Activated T-cell treated with anti-CD3 and anti-CD28 coated beads, Interleukin-2, amount 50 U/mL, for 72 hours (primary cell): ENCODE measurements at places on chromosomes 1 and 21. TPM values are rescaled to one million over a fixed set of nuclear protein-coding genes. Genes with fewer than 3 reads are reported as not detected.

The ERICH3 gene
- not detected for total RNA-seq

The AVPR1B gene
- not detected for total RNA-seq

GRCh38 chr1:29655945-29656850, 419.9 kb downstream of the PTPRU start:
- H3K27me3 ChIP-seq: peaks cover 12% of the 10 kb centered on the region
- no peak overlapping the region for H3K4me3 ChIP-seq
- DNase-seq: no peak
- H3K36me3 ChIP-seq: peaks cover 1% of the 10 kb centered on the region
- no peaks in the 10 kb centered on the region for H3K4me1 ChIP-seq

- H3K4me3 ChIP-seq: no peak overlapping the region
- no peaks in the 10 kb centered on the region for H3K27me3 ChIP-seq
- H3K27ac ChIP-seq: no peak overlapping the region
- H3K4me1 ChIP-seq: no peaks in the 10 kb centered on the region
- no peak for DNase-seq
- no peaks in the 10 kb centered on the region for H3K36me3 ChIP-seq
Observed at GRCh38 chr1:247746391-247746935, 1.5 kb downstream of the OR14A2 start.

- no peak overlapping the region for H3K4me3 ChIP-seq
- H3K27me3 ChIP-seq: peaks cover 39% of the 10 kb centered on the region
- H3K27ac ChIP-seq: no peak overlapping the region
Observed at GRCh38 chr1:96969656-96970163, 248.1 kb downstream of the PTBP2 start.

The LAX1 gene
- total RNA-seq: 24.3 TPM

GRCh38 chr1:109388208-109388711, 9.5 kb downstream of the SORT1 start:
- H3K27ac ChIP-seq: no peak overlapping the region
- no peak overlapping the region for H3K4me3 ChIP-seq
- H3K36me3 ChIP-seq: no peaks in the 10 kb centered on the region

The MPC2 gene
- 71.6 TPM for total RNA-seq

DNA sequence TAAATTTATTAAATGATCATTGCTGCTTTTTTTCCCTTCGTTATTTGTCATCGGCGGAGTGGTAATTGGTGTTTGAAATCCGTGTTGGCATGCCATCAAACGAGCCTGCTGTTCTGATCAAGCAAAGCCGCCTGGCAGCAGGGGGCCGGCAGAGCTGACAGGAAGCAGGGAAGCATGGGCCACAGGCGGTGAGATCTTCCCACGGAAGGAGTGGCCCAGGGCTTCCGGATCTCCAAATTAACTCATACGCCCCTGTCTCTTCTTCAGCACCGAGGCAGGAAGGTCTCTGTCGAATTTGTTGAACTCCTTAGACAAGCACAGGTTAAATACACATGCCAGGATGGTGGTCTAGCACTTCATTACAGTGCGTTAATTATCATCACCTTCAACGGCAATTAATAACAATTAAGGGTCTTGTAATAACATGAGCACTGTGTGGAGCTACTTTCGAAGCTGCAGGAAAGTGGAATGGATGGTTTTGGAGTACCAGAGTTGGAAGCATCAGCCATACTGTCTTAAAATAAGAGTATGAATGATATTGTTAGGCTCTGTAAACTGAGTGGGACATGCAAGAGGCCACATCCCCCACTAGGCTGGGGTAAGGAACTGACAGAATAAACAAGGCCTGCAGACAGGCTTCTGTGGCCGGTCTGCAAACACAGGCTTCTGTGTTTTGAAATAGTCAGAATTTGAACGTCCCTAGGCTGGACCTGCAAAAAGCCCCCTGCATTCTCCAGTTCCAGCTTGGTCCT, 199.4 kb upstream of the DAB1 start:
- DNase-seq: no peak
- H3K4me3 ChIP-seq: no peak overlapping the region
- no peaks in the 10 kb centered on the region for H3K27me3 ChIP-seq
- H3K27ac ChIP-seq: no peak overlapping the region
- H3K36me3 ChIP-seq: no peaks in the 10 kb centered on the region
- no peaks in the 10 kb centered on the region for H3K4me1 ChIP-seq

- DNase-seq: peak; percentile 69
- no peak overlapping the region for H3K27ac ChIP-seq
- no peaks in the 10 kb centered on the region for H3K4me1 ChIP-seq
- peaks cover 7% of the 10 kb centered on the region for H3K27me3 ChIP-seq
- no peak overlapping the region for H3K4me3 ChIP-seq
Observed at GRCh38 chr1:221203224-221204054, 324.2 kb downstream of the HLX start.

GRCh38 chr1:212607206-212607912, 1.2 kb upstream of the ATF3 start:
- peaks cover 63% of the 10 kb centered on the region for H3K27me3 ChIP-seq
- H3K4me1 ChIP-seq: peaks cover 49% of the 10 kb centered on the region
- H3K27ac ChIP-seq: peak overlapping the region; percentile 86
- H3K4me3 ChIP-seq: peak overlapping the region; percentile 95
- DNase-seq: peak; percentile 61

The FCGR3A gene
- total RNA-seq: 1.5 TPM

The NIPAL3 gene
- total RNA-seq: 68.7 TPM

The KIF26B gene
- 0.34 TPM for total RNA-seq

- no peaks in the 10 kb centered on the region for H3K36me3 ChIP-seq
- no peak overlapping the region for H3K4me3 ChIP-seq
- no peak for DNase-seq
- H3K27ac ChIP-seq: no peak overlapping the region
- H3K27me3 ChIP-seq: peaks cover 26% of the 10 kb centered on the region
Observed at GRCh38 chr1:18580047-18580446, 50.6 kb upstream of the PAX7 start.

- no peak within 1 kb of the TSS for H3K27ac ChIP-seq
- no peaks in the 10 kb centered on the region for H3K27me3 ChIP-seq
- H3K36me3 ChIP-seq: no peaks in the 10 kb centered on the region
- H3K4me1 ChIP-seq: no peaks in the 10 kb centered on the region
- DNase-seq: no peak
- H3K4me3 ChIP-seq: no peak within 1 kb of the TSS
Observed at GRCh38 chr21:30813174-30813573, at the start of gene KRTAP8-1. TSS of gene KRTAP8-1 (minus strand) at chr21:30813274. CDS start at chr21:30813220, 54 bp downstream.

The LGR6 gene
- 0.22 TPM for total RNA-seq

- H3K4me3 ChIP-seq: no peak overlapping the region
- peak; percentile 37 for DNase-seq
- no peaks in the 10 kb centered on the region for H3K36me3 ChIP-seq
- H3K4me1 ChIP-seq: peaks cover 6% of the 10 kb centered on the region
- H3K27me3 ChIP-seq: peaks cover 16% of the 10 kb centered on the region
Observed at GRCh38 chr1:115469703-115470476, 131.8 kb upstream of the NGF start.

DNA sequence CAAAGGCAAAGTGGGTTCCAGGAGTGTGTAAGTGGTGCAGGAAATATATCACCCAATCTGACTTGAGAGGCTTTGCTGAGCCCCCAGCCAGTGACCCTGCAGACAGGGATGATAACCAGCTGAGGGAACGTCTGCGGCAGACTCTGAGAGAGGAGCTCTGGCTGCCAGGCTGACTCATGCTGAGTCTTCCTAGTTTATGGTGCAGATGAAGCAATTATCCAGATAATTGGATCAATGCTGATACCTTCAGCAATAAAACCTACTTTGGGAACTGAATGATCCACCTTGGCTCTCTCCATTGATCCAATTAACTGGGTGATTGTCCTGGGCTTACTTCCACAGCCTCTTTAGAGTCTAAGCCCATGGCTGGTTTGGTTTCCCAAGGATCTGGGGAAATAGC, 7.3 kb downstream of the C8B start:
- H3K36me3 ChIP-seq: no peaks in the 10 kb centered on the region
- no peak for DNase-seq
- no peak overlapping the region for H3K4me3 ChIP-seq
- H3K27me3 ChIP-seq: no peaks in the 10 kb centered on the region
- H3K4me1 ChIP-seq: no peaks in the 10 kb centered on the region

DNA sequence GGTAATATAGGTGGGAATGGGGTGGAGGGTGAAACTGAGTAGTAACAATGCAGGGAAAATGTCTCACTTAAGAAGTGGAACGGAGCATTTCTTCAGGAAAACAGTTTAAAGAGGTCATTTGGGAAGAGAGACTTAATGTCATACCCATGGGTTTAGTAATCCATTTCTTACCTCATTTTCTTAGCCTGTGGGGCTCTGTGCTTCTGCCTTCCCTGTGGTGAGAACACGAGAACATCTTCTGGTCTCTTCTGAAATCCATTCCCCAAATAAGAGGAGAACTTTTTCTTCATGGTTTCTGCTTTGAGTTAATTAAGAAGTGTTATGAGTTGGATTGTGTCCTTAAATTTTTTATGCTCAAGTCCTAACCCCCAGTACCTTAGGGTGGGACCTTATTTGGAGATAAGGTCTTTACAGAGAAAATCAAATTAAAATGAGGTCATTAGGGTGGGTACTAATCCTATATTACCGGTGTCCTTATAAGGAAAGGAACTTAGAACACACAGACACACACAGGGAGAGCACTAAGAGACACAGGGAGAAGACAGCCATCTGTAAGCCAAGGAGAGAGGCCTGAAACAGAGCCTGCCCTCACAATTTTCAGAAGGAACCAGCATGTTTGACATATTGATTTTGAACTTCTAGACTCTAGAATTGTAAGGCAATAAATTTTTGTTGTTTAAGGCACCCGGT, 5.4 kb downstream of the CCDC190 start:
- DNase-seq: no peak
- no peaks in the 10 kb centered on the region for H3K36me3 ChIP-seq
- H3K4me3 ChIP-seq: no peak overlapping the region
- peaks cover 9% of the 10 kb centered on the region for H3K27me3 ChIP-seq
- H3K27ac ChIP-seq: no peak overlapping the region

- no peak for DNase-seq
- H3K4me3 ChIP-seq: no peak overlapping the region
- no peaks in the 10 kb centered on the region for H3K36me3 ChIP-seq
Observed at GRCh38 chr1:58233729-58234128, 312.8 kb downstream of the OMA1 start.

GRCh38 chr1:198577444-198577843, 37.0 kb upstream of the ATP6V1G3 start:
- H3K4me3 ChIP-seq: no peak overlapping the region
- no peak overlapping the region for H3K27ac ChIP-seq
- H3K36me3 ChIP-seq: peaks cover 8% of the 10 kb centered on the region
- H3K4me1 ChIP-seq: peaks cover 17% of the 10 kb centered on the region

DNA sequence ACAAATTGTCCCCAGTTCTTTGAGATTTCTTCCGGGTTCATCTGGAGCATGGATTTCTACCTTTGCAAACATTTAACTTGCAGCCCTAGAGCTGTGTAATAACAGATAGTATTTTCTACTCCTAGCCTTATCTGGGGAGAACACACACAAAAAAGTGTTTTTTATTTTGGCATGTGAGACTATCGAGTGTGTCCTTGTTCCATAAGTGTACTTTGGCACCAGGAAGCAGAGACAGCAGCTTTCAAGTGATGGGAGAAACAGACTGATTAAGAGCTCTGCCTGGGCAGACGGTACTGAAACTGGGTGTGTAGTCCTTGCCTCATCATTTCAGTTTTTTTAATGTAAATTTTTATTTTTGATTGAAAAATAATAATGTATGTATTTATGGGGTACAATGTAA, 297.4 kb downstream of the ST6GALNAC3 start:
- no peaks in the 10 kb centered on the region for H3K27me3 ChIP-seq
- no peaks in the 10 kb centered on the region for H3K36me3 ChIP-seq
- H3K27ac ChIP-seq: no peak overlapping the region
- no peak overlapping the region for H3K4me3 ChIP-seq

The OXCT2 gene
- 2.9 TPM for total RNA-seq

- H3K27ac ChIP-seq: no peak overlapping the region
- H3K27me3 ChIP-seq: peaks cover 1% of the 10 kb centered on the region
- H3K36me3 ChIP-seq: no peaks in the 10 kb centered on the region
Observed at GRCh38 chr1:47754221-47754620, 243.0 kb downstream of the TRABD2B start.

GRCh38 chr21:42495765-42496119, 282 bp downstream of the RSPH1 start:
- DNase-seq: no peak
- no peaks in the 10 kb centered on the region for H3K36me3 ChIP-seq
- H3K4me3 ChIP-seq: peak overlapping the region; percentile 97
- peaks cover 24% of the 10 kb centered on the region for H3K4me1 ChIP-seq

The PLEKHN1 gene
- total RNA-seq: 2.3 TPM

- H3K27me3 ChIP-seq: peaks cover 24% of the 10 kb centered on the region
- no peaks in the 10 kb centered on the region for H3K4me1 ChIP-seq
- H3K27ac ChIP-seq: no peak overlapping the region
- no peaks in the 10 kb centered on the region for H3K36me3 ChIP-seq
- no peak for DNase-seq
- no peak overlapping the region for H3K4me3 ChIP-seq
Observed at GRCh38 chr1:66041654-66042053, 249.0 kb downstream of the PDE4B start.

GRCh38 chr1:12622506-12622905, 4.5 kb upstream of the DHRS3 start:
- no peaks in the 10 kb centered on the region for H3K27me3 ChIP-seq
- H3K36me3 ChIP-seq: no peaks in the 10 kb centered on the region
- H3K4me3 ChIP-seq: no peak overlapping the region
- H3K27ac ChIP-seq: no peak overlapping the region
- peaks cover 27% of the 10 kb centered on the region for H3K4me1 ChIP-seq
- DNase-seq: no peak

The CR2 gene
- total RNA-seq: 0.07 TPM
